ENCODE measurements at places on chromosomes 5 and 9.
A peak's percentile ranks its signal among the peaks of the same experiment; 100 is the strongest.

DNA sequence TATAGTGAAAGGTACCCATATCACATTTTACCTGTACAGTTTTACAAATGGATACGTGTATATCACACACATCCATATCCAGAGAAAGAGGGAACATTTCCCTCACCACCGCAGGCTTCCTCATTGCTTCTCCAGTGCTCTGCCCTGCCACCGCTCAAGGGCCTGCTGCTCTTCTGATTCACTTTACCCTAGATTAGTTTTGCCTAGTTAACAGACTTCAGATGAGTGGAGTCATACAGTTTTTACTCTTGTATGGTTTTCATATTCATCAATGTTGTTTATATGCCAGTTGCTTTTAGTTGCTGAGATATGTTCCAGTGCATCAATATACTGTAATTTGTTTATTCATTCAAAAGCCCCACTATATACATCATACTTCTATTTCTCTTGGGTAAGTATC lies 53.9 kb upstream of the POMT1 start:
- DNase-seq = no peak

GRCh38 chr9:8895861-8896224 lies 1096.3 kb upstream of the DMAC1 start:
- DNase-seq = peak; percentile 67

GRCh38 chr9:7656636-7657035 lies 142.9 kb downstream of the DMAC1 start:
- no peak for DNase-seq

DNA sequence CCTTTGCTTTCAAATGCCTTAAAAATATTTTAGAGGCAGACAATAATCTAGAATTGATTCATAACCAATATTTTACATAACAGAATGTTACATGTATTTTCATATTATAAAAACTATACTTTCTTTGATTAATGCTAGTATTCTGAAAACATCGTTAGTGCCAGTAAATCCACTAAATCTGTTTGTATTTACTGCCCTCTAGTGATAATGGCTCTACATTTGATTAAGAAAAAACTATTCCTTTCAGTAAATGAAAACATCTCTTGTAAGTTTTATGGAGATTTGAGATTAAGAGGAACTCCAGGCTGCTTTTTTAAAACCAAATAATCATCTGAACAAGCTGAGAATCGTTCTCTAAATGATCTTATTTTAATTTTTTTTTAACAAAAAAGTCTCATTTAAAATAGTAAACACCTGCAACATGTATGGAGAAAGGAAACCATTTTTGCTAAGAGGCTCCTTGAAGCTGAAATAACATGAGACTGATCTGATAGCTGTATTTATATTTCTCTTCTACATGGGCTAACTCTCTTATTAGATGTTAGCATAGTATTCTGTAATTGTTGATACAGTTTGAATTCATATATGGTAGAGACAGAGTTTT lies 424.7 kb downstream of the RAB3C start:
- peak; percentile 57 for DNase-seq

DNA sequence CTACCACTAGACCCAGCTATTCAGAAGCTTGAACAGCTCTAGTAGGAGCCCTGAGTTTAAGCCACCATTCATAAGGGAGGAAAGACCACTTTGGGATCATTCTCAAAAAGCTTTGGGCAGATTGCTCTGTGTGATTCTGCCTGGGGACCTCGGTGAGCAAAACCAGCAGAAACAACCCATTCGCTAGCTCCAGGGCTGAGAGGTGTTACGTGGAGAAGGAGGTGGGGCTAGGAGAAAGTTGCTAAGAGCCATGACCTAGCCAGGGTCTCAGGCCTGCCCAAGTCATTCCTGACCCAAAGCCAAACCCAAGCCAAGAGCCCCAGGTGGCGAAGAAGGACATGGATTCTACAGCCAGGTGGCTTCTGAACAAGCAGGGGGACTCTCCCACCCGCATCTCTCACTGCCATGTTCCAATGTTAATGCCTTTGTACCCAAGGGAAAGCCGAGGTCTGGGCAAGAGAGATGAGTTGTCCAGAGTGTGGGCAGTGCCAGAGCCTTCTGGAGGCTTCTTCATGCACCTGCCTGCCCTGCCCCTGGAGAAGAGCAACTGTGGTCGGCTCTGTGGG lies 4.0 kb upstream of the BARHL1 start:
- no peak for DNase-seq

- DNase-seq = peak; percentile 63
Observed at GRCh38 chr9:70229579-70229978, 29.2 kb upstream of the SMC5 start.

DNA sequence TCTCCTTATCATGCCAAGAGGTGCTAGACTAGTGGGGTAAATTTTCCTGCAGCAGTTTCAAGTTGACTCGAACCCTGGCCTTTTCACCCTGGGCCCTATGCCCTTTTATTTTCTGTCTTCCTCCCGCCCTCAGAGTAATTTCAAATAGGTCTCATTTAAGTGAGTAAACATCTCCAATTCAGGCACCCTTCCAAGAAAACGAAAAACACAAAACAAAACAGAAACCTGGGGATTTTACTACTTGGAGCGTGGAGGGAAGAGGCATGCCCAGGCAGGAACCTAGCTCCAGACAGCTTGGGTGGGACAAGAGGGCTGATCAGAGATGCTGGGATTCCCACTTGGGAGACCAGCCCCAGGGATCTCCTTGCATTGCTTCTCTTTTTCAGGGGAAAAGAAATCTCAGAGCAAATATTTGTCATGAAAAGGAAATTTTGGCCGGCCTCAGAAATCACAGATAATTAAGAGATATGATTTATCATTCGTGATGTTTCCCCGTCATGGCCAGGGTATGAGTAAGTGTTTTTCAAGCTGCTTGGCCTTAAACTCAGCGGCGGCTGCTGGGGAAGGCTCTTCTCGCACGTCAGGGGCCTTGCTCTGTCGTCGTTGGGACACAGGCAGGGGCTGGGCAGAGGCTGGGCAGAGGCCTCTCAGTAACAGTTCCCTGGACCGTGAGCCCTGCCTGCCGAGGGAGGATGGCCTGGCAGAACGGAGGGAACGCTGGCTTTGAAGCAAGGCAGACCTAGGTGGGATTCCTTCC lies 248.6 kb upstream of the KLF4 start:
- DNase-seq = peak; percentile 68

DNA sequence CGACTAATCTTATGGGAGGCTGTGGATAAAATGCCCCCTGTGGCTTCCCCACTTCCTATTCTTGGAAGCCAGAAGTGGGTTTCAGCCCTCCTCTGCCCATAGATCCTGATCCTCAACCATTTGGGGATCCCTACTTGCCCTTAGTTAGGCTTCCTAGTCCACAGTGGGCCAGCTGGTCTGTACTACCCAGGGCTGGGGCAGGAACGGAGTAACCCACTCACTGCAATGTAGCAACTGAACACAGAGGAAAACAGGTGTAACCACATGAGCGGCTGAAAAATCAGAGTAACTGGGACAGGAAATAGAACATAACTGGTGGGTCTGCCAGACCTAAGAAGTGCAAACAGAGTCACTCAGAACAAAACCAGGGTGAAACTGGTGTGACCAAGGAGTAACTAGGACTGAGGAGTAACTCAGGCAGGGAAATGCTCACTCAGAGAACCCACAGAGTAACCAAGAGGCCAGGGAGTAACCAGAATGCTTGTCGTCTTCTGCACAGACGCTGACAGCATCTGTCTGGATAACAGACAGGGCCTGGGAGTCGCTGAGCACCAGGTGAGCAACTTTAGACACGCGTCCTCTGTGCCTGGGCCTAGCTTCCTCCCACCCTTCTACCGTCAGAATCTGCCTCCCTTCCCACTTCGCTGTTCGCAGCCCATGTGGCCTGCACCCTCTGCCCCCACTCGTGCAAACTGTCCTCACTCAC lies 1.0 kb downstream of the AQP3 start:
- no peak for DNase-seq

DNA sequence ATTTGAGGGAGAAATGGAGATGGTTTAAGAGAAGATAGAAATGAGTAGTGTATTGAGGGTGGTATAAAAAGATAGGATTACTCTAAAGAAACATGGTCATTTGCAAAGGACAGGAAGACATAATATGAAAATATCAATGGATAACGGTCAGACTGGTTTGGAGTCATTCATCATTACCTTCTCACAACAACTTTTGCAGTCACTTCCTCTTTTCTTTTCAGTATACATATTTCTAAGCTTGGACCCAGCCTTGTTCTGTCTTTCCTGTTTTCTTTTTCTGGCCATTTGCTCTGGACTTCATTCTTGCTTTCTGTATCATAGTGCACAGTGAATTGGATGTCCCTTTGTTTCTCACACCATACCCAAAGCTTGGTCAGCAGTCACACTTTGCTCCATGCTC lies 966.5 kb upstream of the TYRP1 start:
- DNase-seq = no peak

GRCh38 chr9:114289571-114290481 lies 33.1 kb upstream of the ORM1 start:
- no peak for DNase-seq

DNA sequence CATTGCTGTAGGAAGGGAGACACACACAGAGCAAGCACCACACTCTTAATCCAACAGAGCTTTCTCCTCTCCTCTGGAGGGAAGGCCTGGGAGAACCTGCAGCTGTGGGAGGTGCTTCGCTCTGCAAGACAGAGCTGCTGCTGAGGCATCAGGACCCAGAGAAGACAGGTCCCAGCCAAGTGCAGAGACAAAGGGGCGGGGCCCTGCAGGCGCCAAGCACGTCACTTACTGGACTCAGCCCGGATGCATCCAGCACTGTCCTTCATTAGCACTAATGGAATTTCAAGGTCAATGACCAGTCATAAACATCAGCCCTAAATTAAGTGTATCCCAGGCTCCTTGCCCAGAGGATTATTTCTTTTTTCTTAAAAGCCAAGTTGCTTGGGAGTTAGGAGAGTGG lies 337.1 kb upstream of the PANK3 start:
- DNase-seq = no peak

DNA sequence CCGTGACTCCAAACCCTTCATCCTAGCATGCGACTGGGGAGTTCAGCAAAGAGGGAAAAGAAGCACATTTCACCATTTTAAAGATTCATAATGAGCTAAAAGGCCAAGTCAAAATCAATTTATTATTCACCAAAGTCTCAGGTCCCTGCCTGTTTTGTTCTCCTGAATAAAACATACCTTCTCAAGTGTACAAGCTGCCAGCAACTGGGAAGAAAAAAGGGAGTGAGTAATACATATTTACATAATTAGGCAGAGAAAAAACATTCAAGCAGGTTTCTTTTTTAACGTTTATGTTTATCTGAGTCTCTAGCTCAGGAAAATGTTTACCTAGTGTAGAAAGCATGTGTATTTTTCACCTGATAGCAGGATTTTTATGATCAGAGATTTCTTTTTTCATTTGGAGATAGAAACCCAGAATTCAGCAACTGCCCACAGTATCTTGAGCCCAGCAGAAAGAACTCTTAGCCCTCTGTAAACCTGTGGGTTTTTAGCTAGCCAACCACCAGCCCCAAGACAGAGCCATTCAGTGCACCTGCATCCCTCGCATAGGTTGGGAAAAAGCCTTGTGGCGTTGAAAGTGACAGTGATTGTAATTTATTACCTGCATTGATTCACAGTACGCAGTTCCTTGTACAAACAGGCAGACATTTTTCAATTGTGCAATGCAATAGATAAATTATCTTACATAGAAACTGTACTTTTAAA lies 117.9 kb upstream of the GRIA1 start:
- DNase-seq = no peak

GRCh38 chr9:22580788-22581187 lies 134.2 kb downstream of the DMRTA1 start:
- DNase-seq = no peak

DNA sequence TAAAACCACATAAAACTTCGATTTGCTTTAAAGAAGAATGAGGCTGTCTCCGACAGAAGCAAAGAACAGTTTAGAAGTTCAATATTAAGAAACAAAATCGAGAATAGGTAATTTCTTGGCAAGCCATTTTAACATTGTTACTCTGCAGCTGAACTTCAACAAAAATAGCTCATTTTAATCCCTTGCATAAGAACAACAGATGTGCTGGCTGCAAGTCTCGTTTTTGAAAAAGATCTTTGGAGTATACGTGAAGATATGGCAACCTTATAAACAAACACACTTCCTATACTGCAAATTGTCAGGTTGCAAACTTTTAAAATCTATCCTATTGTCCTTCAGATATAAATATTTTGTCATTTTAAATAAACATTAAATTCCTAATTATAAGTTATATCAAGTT lies 71.5 kb downstream of the FBN2 start:
- DNase-seq = peak; percentile 37

DNA sequence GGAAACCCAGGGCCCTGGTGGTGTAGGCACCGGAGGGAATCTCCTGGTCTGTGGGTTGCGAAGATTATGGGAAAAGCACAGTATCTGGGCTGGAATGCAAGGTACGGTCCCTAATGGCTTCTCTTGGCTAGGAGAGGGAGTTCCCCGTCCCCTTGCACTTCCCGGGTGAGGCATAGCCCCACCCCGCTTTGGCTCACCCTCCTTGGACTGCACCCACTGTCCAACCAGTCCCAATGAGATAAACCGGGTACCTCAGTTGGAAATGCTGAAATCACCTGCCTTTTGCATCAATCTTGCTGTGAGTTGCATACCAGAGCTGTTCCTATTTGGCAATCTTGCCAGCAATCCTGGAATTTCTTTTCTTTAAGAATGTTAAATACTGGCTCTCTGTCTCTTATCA lies 1429.1 kb downstream of the MAT2B start:
- no peak for DNase-seq

GRCh38 chr5:14464096-14464495 lies 117.5 kb upstream of the OTULINL start:
- peak; percentile 40 for DNase-seq

- no peak for DNase-seq
Observed at GRCh38 chr9:75467142-75467541, 378.8 kb downstream of the OSTF1 start.

- DNase-seq = no peak
Observed at GRCh38 chr9:135010921-135011320, 76.5 kb upstream of the OLFM1 start.

DNA sequence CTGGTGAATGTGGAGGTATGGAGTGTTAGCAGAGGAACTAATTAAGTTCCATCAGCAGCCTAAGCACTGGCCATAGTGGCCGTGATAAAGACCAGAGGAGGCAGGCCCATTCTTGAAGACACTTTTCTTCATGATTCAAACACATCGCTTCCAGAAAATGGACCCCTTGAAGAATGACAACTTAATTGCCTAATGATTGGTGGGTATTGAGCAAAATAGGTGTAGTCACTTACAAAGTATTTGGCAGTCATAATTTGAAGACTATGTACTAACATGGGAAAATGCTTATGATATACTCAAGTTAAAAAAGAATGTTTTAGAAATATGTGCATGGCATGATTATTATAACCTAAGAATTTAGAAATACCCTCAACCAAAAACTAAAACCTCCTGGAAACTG lies 44.8 kb downstream of the MEGF10 start:
- DNase-seq = peak; percentile 23

- peak; percentile 81 for DNase-seq
Observed at GRCh38 chr5:143200781-143201398, 202.6 kb downstream of the NR3C1 start.

GRCh38 chr9:33124751-33125381 lies 42.3 kb downstream of the B4GALT1 start:
- peak; percentile 17 for DNase-seq

- DNase-seq = peak; percentile 30
Observed at GRCh38 chr5:151903243-151903653, 21.4 kb downstream of the GLRA1 start.
